NCI-H69 (cell line): ENCODE measurements at places on chromosomes 1 and 21.

GRCh38 chr1:67383999-67384638, 46.1 kb downstream of the SERBP1 start:
- no peak for DNase-seq

DNA sequence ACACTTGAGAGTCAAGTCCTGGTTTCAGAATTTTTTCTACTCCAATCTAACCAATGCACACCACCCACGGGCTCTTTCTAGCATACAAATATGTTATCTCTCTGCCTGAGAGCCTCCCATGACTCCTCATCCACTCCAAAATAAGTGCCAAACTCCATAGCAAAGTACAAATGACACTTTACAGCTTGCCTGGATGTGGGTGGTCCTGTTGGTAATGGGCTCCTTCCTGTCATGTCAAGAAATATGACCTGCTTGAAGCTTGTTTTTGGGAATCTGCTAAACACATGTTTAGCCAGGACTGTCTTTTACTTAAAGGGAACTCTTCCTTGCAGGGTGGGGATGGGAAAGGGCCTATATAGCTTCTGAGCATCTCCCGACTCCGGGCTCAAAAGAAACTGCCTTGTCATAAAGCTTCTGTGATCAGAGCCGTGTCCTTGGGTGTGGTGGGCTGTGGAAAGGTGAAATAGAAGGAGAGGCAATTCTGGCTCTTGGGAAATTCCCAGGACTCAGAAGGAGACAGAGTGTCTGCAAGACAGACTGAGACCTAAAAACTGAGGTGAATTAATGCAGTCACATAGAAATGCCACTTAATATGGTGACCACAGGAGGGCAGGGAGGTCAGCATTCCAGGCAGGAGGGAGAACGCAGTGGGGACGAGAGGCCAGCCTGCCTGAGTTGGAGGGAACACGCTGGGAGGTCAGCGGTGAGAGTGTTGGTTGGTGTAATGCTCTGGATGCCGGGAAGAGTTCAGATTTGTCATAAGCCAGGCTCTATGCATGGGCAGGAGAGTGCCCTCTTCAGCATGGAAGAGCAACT, 6.1 kb upstream of the IGFN1 start:
- peak; percentile 58 for DNase-seq

- no peak for DNase-seq
These were observed 30.3 kb downstream of the SMIM12 start for GRCh38 chr1:34829250-34829649.

- DNase-seq = no peak
These were observed 471 bp upstream of the ADPRS start for GRCh38 chr1:36088265-36088576.

- DNase-seq = no peak
These were observed 89.0 kb upstream of the CHODL start for GRCh38 chr21:18155508-18156193.

DNA sequence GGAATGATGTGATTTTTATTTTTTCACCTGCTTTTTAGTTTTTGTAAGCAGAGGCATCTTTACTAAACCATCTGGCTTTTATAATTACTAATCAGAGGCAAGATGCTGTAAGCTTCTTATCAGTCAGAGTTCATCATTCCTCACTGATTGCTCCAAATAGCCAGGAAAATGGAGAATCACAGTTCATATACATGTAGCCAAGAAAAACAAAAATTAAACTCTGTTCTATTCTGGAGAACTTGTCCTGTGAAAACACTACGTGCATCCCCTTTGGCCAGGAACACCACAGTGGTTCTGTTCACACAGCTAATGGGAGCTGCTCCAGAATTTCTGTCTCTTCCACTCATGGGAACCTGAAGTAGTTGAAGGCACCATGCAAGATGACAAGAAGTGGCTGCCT, 725.5 kb upstream of the CHRM3 start:
- no peak for DNase-seq

- peak; percentile 97 for DNase-seq
These were observed 238.4 kb downstream of the PLA2G4A start for GRCh38 chr1:187067160-187067559.

GRCh38 chr1:98792123-98792522, 130.6 kb downstream of the SNX7 start:
- no peak for DNase-seq

DNA sequence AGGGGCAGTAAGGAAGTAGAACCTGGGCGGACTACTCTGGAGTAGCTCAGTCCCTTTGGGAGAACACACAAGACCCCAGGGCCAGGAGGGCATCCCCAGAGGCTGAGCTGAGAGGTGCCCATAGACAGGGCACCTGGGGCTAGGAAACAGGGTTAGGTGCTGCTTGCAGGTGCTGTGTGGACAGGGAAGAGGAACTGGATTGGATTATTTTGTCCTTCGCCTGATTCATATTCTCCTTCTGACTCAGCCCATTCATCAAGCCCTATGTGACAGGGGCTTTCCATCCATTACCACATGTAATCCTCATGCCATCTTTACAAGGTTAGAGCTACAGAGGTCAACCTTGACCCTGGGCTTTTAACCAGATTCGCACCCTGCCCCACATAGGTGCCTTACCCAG, 183.9 kb downstream of the C1orf94 start:
- DNase-seq = no peak

DNA sequence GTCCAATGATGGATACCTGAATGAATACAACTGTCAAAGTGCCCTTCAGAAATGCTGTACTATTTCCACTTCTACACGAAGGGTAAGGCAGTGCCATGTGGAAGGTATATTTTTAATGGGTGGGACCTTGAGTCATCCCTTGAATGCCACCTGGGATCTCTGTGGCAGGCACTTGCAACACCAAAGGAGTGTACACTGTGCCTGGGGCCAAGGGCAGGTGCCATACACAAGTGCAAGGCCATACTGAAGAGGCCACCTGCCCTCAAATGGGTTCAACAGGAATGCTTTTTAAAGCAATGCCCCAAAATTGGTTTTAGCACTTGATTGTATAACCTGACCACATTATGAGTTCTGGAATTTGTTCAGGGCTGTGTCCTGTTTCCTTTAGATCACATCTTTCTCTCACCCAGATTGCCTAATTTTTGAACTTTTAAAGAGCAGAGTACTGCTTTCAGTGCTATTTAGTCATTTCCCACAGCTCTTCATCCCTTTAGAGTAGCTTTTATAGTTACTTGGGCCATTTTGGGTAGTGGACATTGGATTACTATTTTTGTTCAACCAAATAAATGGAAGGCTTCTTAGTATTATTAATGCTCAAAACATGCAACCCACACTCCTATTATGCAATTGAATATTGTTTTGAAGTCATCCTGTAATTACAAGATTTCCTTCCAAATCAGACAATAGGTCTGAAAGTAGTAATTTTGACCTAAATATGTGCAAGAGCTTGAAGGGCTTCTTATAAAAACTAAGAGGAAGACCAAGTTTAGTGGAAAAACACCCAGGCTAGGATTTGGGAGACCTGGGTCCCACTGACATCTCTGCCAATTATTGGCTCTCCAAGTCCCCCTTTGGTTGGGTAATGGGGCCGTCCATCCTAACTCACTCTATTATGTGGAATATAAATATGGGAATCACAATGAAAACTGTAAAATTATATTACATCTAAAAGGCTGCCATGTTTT, 57.2 kb downstream of the LEPR start:
- no peak for DNase-seq

DNA sequence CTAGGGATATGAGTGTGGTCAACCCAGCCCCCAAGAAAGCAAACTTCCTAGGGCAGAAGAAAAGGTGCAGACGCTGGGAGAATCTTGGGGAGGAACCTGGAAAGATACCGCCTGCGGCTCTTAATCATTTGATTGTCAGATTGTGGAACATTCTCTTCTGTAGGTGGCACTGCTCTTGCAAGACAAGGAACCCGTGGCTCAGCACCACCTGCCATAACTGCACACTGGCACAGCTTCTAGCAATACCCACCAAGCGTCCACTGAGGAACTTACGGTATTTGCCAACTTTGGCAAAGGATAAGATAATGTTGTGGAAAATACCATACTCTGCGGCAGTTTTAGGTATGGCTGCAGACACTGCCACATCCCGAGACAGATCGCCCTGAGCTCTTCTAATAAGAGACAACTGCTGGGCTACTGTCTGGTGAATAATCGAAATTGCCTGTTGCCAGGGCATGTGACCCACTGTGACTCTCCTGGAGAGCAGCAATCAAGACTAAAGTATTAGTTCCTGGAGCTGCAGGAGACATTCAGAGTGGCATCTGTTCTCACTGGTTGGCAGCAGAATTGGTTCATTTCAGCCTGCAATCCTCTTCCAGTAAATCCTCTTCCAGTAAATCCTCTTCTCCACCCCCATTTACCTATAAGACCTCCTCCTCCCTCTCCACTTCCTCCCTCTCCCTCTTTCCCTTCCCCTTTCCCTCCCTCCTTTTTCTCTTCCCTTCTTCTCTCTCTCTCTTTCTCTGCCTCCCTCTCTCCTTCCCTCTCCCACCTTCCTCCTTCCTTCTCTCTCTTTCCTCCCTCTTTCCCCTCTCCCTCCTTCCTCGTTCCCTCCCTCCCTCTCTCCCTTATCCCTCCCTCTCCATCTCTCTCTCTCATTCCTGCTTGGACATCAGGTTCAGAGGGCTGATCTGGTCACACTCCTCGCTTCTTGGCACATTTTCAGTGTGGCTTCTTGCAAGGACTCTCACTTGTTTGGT, 49.7 kb upstream of the B3GALT5 start:
- peak; percentile 89 for DNase-seq

DNA sequence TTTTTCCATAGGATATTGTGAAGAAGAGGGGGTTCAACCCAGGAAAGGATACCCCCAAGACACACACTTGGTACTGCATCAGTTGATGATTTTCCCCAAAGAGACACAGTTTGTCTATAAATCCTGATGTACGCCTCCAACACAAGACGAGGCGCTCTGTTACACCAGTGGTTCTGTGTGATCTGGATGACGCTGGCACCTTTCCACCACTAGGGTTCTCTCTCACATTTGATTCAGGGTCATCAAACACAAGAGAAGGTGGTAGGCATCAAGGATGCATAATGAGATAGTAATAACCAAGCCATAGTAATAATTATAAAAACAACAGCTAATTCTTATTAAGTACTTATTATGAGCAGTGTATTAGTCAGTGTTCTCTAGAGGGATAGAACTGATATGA, 508.8 kb upstream of the ZP4 start:
- DNase-seq = peak; percentile 10
